ENCODE measurements at places on chromosomes 7 and 10. TPM values are rescaled to one million over a fixed set of nuclear protein-coding genes. Genes with fewer than 3 reads are reported as not detected.

DNA sequence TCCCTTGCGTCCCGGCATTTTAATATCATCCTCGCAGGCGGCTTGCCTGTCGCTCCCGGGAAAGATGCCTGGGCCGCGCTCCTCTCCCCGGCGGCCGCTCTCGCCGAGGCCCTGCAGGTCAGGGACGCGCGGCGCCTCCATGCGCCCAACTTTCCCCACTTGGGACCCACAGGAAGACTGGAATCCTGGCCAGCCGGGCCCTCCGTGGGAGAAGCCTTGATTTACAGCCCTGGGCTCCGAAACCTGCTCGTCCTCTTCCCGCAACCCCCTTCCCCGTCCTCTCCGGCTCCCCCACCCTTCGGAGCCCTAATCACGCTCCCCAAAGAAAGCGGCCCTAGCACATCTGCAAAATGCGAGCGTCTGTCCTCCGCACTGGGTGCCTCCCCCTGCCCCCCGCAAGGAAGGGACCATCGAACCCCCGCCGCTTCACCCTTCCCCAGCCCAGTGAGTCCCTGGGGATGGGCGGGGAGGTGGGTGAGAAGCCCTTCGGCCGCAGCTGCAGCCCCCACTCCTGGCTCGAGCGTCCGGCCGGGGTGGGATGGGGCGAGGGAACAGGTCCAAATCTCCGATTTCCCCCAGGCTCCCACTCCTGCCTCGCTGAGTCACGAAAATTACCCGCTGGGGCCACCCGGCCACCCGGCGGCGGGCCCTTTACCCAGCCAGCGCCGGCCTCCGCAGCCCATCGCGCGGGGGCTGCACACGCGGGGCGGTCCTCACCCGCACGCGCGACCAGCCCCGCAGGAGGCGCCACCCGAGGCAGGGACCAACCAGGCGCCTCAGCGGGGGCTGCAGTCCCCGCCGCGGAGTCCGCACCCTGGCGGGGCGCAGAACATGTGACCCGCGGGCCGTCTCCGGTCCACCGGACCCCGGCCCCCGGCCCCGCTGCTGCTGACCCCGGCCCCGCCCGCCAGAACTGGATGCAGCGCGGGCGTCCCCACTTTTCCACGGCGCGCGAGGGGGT lies 695 bp downstream of the HSPA12A start:
- no peak overlapping the region for H3K4me3 ChIP-seq
- DNase-seq: no peak
- peaks cover 63% of the 10 kb centered on the region for H3K27me3 ChIP-seq
- no peaks in the 10 kb centered on the region for H3K4me1 ChIP-seq

DNA sequence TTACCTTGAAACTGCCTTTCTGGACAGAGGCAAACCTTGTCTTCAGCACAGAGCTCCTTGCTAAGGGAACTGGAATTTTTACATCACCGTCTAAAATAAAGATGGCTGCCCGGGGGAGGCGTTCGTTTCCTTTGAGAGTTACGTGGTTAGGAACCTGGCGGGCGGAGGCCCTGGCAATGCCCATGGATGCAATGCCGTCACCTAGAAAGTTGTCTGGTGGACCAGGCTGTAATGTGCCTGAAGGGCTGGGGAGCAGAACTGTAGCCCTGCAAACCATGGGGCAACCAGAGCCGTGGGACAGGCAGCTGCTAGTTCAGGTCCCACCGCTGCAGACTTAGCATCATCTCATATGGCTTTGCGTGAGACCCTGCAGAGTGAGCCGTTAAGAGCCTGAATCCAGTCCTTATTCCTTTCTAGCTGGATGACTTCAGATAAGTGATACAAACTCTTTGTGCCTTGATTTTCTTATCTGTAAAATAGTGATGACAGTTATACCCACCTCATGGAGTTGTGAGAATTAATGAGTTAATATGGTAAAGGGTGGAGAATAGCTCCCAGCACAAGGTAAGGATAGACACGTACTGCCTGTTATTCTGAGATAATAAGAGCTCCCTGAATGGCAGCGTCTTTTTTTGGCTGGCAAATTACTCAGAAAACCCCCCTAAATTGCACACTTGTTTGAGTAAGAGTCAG lies 219.7 kb downstream of the EMX2 start:
- no peak overlapping the region for H3K4me3 ChIP-seq
- H3K36me3 ChIP-seq: no peaks in the 10 kb centered on the region
- DNase-seq: no peak
- no peaks in the 10 kb centered on the region for H3K4me1 ChIP-seq
- peaks cover 26% of the 10 kb centered on the region for H3K27me3 ChIP-seq

- H3K27ac ChIP-seq: no peak overlapping the region
- no peak for DNase-seq
- no peaks in the 10 kb centered on the region for H3K4me1 ChIP-seq
- H3K27me3 ChIP-seq: peaks cover 3% of the 10 kb centered on the region
Observed at GRCh38 chr10:22733992-22734391, 19.6 kb upstream of the PIP4K2A start.

DNA sequence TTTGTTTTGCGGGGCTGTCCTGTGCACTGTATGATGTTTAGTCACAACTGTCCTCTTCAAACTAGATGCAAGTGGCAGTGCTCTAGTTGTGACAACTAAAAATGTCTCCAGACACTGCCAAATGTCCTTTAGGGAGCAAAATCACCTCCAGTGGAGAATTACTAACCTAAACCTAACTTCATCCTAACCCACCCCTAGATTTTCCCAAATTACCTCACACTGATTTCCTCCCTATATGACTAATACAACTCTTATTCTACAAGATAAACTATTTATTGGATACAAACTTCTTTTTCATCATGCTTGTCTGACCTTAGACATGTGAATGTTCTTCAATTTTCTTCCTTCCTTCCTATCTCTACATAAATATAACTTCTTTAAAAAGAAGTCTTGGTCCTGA lies 26.4 kb downstream of the PNPLA8 start:
- peaks cover 9% of the 10 kb centered on the region for H3K4me1 ChIP-seq
- no peak for DNase-seq
- no peaks in the 10 kb centered on the region for H3K27me3 ChIP-seq

DNA sequence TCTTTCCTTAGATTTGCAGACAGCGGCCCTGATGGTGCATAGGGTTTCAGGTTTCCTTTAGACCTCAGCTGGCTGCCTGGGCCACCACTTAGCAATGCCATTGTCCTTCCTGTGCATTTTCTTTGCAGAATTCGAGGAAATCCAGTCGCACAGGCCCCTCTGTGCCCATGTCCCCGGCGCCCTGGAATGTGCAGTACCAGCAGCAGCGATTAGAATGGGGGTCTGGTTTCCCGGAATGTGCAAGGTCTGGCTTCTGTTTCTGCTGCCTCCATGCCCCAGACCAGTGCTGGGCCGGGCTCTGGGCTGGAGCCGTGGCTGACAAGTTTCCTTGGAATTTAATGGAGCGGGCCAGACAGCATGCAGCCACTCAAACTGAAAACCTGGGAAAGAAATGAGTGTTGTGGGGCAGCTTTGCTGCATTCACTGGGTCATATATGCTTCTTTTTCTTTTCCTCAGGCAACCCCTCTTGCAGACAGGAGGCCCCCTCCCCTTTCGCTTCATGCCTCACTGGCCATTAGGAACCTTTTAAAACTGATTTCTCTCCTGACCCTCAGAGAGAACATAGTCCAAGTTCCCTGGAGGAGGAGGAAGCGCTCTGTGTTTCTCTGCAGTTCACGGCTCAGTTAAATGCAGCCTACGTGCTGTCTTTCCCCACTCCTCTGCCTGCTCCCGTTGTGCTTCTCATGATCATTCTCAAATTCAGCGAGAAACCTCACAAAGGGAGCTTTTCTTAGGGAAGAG lies 14.4 kb downstream of the HTRA1 start:
- H3K4me1 ChIP-seq: no peaks in the 10 kb centered on the region
- peaks cover 10% of the 10 kb centered on the region for H3K27me3 ChIP-seq
- DNase-seq: no peak
- H3K36me3 ChIP-seq: no peaks in the 10 kb centered on the region
- no peak overlapping the region for H3K4me3 ChIP-seq

DNA sequence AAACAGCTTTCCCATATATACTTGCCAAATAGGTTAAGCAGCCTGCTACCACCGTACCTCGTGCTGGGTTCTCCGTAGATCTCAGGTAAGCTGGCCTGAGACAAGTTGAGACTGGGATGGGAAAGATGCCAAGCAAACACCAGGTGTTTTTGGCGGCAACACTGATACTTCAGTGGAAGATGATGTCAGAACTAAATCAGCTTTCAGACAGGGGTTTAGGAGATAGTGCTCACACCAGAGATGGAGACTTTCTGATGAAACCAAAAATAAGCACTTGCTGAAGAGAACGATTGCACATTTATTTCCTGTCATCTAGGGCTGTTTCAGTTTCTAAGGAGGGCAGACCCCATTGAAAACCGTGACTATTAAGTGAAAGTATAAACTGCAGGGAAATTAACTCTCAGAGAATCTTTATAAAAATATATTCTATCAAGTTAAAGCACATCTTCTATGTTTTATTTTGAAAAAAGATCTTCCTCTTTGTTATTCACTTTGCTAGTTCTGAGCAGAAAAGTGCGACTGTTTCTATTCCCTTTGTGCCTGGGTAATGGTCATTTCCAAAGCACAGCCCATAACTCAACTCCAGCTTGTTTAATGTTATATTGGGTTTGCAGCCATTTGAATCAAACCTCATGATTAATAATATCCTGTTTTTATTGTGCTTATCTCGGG lies 149.9 kb downstream of the CPED1 start:
- no peaks in the 10 kb centered on the region for H3K36me3 ChIP-seq
- H3K27ac ChIP-seq: no peak overlapping the region
- H3K4me1 ChIP-seq: peaks cover 15% of the 10 kb centered on the region
- H3K4me3 ChIP-seq: peak overlapping the region; percentile 14
- DNase-seq: peak; percentile 14

Gene TBL2
- total RNA-seq: 25.3 TPM

DNA sequence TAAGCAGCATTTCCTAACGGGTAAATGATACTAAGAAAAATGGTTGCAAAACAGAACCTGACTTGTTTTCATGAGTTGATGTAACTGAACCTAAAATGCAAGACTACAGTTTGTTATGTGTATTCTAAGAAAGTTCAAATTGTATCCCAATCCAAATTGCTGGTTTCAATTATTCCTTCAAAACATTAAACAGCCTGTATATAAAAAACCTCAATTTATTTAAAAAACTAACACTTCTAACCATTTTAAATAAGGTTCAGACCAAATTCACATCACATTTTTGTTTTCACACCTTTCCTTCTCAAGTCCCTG lies 80.9 kb downstream of the LRRC17 start:
- peaks cover 4% of the 10 kb centered on the region for H3K4me1 ChIP-seq
- no peak overlapping the region for H3K27ac ChIP-seq
- no peaks in the 10 kb centered on the region for H3K27me3 ChIP-seq
- no peaks in the 10 kb centered on the region for H3K36me3 ChIP-seq

Gene HUS1
- total RNA-seq: 38.6 TPM

- no peak overlapping the region for H3K27ac ChIP-seq
- H3K27me3 ChIP-seq: no peaks in the 10 kb centered on the region
Observed at GRCh38 chr7:33677556-33677955, 227.8 kb upstream of the BMPER start.

DNA sequence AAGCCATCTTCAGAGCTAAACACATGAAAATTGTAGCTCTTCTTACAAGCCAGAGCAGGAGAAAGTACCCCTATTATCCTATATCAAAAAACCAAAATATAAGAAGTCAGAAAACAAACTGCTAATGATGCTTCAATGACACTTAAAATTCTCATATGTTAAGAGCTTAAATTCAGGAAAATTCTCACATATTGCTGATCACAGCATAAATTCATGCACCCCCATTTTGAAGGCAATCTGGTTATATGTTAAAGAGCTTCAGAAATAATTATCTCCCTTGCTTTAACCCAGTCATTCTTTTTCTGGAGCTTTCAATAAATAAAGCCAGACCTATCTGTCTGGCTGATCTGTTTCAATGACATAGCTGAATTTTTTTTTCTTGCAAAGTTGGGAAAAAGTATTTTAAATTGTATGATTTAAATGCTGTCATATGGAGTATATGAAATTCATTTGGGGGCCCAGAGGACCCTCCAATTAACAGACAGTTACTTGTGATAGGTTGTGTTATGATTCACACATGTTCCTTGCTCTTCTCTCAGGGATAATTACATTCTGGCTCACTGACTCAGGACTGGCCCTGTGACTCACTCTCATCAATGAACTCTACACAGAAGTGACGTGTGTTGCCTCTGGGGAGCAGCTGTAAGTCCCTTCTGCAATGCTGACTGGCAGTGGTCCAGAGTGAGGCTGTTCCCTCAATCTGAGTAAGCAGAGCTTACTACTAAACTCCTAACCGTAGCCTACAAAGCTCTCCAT lies 85.2 kb downstream of the HGF start:
- H3K27ac ChIP-seq: no peak overlapping the region
- no peak overlapping the region for H3K4me3 ChIP-seq
- DNase-seq: no peak
- H3K27me3 ChIP-seq: no peaks in the 10 kb centered on the region
- H3K36me3 ChIP-seq: no peaks in the 10 kb centered on the region

Gene CPVL
- total RNA-seq: not detected

Gene PNPLA8
- total RNA-seq: 21.7 TPM

- H3K4me1 ChIP-seq: peaks cover 7% of the 10 kb centered on the region
- peaks cover 1% of the 10 kb centered on the region for H3K36me3 ChIP-seq
- no peaks in the 10 kb centered on the region for H3K27me3 ChIP-seq
- H3K4me3 ChIP-seq: no peak overlapping the region
Observed at GRCh38 chr7:151316896-151317295, 24.7 kb upstream of the NUB1 start.

- H3K27ac ChIP-seq: no peak overlapping the region
- H3K36me3 ChIP-seq: no peaks in the 10 kb centered on the region
- no peak overlapping the region for H3K4me3 ChIP-seq
- H3K27me3 ChIP-seq: no peaks in the 10 kb centered on the region
- peaks cover 3% of the 10 kb centered on the region for H3K4me1 ChIP-seq
Observed at GRCh38 chr10:31947144-31947926, 18.7 kb upstream of the ARHGAP12 start.

- no peaks in the 10 kb centered on the region for H3K27me3 ChIP-seq
- no peak overlapping the region for H3K27ac ChIP-seq
- DNase-seq: peak; percentile 67
- peaks cover 40% of the 10 kb centered on the region for H3K36me3 ChIP-seq
- peaks cover 5% of the 10 kb centered on the region for H3K4me1 ChIP-seq
Observed at GRCh38 chr7:99365318-99366141, 9.0 kb upstream of the ARPC1B start.

Gene TMEM26
- total RNA-seq: not detected

- no peak for DNase-seq
- H3K4me3 ChIP-seq: no peak overlapping the region
- H3K36me3 ChIP-seq: peaks cover 3% of the 10 kb centered on the region
- H3K27ac ChIP-seq: no peak overlapping the region
Observed at GRCh38 chr10:49172777-49173132, 15.4 kb downstream of the TMEM273 start.

Gene CFAP46
- 0.07 TPM for total RNA-seq

Gene SLC25A13
- 7.9 TPM for total RNA-seq

Gene TAS2R39
- not detected for total RNA-seq
